ENCODE measurements at places on chromosomes 13 and 19.

GRCh38 chr19:56112313-56112709 lies 8.8 kb downstream of the ZNF787 start:
- no peak for DNase-seq

- no peak for DNase-seq
Measured at GRCh38 chr19:30369833-30370232, 2.4 kb upstream of the ZNF536 start.

GRCh38 chr13:105395041-105395440 lies 1140.4 kb downstream of the EFNB2 start:
- DNase-seq: no peak

DNA sequence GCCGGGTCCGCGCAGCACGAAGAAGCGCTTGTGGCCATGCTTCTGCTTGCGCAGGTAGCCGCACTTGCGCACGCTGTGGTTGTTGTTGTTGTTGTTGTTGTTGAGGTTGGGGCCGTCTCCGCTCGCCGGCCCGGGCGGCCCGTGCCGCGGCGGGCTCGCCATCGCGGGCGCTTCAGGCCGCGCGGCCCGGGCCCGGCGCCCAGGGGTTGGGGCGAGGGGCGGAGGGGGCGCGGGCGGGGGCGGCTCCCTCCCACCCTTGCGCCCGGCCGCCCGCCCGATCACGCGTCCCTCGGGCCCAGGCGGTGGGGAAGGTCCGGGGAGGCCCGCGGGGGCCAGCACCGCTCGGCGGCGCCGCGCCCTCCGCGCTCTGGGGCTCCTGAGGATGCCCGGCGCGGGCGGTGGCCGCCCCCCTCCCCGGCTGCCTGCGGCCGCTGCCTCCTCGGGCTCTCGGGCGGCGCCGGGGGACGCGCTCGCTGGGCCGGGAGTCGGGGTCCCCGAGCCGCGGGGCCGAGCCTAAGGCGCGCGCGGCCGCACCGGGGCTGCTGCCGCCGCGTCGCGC lies 412 bp downstream of the IRS2 start:
- DNase-seq: peak; percentile 33

DNA sequence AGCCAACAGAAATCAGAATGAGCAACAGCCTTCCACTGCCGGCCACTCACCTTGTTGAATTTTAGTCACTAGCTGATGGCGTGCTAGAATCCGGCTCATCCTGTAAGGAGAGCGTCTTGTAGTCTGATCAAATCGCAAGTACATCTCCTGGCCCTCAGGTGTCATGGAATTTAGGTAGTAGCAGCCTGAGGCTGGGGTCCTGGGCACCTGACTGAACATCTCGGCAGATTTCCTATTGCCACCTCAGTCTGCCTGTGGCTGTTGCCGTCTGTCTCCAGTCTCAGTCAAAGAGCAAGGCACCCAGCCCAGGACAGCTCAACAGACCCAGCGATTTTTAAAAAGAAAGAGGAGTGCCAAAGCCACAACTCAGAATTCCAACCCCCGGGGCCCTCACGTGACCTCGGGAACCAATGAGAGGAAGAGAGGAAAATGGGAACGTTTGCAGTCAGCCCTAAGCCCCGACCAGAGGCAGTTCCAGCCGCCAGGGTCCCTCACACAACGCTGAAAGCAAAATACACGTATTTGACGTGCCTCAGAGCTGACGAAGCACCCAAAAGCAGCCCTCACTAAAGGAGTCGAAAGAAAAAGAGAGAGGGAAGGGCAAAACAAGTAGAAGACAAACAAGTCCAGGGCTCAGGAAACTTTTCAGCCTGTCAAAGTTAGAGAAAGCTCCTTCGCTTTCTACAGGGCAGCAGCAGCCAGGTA lies at the start of gene STARD13:
Gene STARD13, minus strand, starts transcription at position 336 of the 705 bp plus-strand sequence. Its CDS starts 117 bp downstream, at position 219.
- peak; percentile 48 for DNase-seq

DNA sequence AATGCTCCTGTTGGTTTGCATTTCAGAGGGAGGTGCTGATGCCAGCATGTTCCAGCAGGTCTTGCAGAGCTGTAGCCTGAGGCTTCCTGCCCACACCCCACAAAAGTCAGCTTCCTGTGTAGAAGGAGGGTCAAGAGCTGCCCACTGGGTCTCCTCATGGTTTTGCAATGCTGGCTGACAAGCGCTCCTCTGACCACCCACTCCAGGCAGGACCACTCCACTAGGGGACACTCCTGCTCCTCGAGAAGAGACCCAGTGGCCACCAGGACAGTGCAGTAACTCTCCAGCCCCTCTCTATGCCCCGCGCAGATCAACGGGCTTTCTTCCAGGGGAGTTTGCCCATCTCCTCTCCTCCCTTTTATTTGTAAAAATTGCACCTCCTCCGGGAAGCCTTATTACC lies 72.9 kb upstream of the UQCRFS1 start:
- peak; percentile 72 for DNase-seq

- peak; percentile 98 for DNase-seq
Measured at GRCh38 chr19:1478934-1479707, at the start of gene C19orf25. Gene C19orf25 (minus strand): TSS chr19:1479215. CDS start chr19:1478903, 312 bp downstream.

GRCh38 chr19:8148410-8149260 lies 757 bp downstream of the FBN3 start:
- DNase-seq: no peak

DNA sequence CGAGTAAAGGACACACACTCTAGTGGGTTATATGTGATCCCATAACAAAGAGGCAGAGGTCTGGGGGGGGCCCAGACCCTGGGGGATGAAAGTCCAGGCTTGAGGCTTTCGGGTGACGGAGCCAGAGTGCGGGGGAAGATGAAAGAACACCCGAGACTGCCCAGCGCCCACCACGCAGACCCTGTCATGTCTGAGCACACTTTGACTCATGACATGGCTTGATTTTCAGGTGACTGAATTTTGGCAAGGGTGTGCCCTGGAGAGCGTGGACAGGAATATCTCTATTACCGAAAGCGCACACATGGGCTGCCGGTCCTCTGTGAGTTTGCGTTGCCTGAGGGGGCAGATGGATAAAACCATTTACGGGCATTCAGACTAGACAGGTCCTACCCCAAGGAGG lies 192.0 kb upstream of the SOX1 start:
- DNase-seq: no peak

DNA sequence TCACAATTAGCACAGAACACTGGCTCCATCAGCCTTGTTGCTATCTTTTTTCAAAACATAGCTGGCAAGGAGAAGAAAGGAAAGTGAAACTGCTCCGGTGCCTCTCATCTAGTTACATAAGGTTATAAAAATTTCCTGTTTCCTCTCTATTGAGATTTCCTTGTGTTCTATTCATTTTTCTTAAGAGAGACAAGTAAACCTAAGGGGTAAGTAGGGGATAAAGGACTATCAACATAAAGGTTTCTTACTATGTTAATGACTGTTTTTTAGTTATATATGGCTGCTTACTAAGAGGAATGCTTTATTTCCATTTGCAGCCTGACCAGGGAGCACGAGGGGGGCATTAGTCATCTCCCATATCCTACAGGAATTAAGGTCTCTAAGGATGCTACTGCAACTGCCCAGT lies 73.2 kb upstream of the MLNR start:
- no peak for DNase-seq

DNA sequence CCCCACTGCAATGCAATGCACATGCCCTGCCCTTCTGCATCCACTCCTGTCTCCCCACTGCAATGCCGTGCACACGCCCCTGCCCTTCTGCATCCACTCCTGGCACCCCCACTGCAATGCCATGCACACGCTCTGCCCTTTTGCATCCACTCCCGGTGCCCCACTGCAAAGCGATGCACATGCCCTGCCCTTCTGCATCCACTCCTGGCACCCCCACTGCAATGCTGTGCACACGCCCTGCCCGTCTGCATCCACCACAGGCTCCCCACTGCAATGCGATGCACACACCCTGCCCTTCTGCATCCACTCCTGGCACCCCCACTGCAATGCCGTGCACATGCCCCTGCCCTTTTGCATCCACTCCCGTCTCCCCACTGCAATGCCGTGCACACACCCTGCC lies 98.1 kb downstream of the KCTD15 start:
- no peak for DNase-seq

- no peak for DNase-seq
Measured at GRCh38 chr13:84279166-84279565, 396.9 kb upstream of the SLITRK1 start.
